ENCODE measurements at places on chromosomes 5 and 9. TPM values are rescaled to one million over a fixed set of nuclear protein-coding genes. Genes with fewer than 3 reads are reported as not detected.

The PKN3 gene
- 5.9 TPM for total RNA-seq

The CSF2 gene
- not detected for total RNA-seq

The IFNA13 gene
- total RNA-seq = not detected

The SCAMP1 gene
- total RNA-seq = 60.3 TPM

The FBP1 gene
- 4.4 TPM for total RNA-seq

The HAVCR1 gene
- total RNA-seq = not detected

The KIF4B gene
- 0.10 TPM for total RNA-seq
